Activated CD4-positive, alpha-beta T cell treated with anti-CD3 and anti-CD28 coated beads, Interleukin-2, amount 50 U/mL, for 1 hour (primary cell): ENCODE measurements at places on chromosomes 7 and 10.

- no peak for DNase-seq
Measured at GRCh38 chr7:35854311-35854710, 53.5 kb downstream of the SEPTIN7 start.

DNA sequence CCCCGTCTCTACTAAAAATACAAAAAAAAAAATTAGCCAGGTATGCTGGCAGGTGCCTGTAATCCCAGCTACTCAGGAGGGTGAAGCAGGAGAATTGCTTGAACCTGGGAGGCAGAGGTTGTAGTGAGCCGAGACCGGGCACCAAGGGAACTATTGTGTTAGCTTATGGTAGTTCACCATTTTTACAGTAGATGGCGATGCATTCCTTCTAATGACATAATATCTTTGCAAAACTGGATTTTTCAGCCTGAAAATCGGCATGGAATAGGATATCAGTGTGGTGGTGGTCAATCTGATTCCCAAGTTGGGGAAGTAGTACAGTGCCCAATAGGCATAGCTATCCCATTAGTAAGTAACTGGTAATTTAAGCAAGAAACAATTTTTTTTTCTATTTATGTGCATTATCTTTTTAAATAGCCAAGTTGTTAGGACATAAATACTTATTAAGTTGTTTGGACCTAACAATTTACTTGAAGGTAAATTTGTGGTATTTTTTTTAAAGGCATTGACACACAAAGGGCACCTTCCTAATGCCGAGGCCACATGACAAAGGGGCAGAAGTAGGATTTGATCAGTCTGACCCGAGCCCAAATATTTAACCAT, 17.6 kb upstream of the IMPDH1 start:
- DNase-seq: no peak

- no peak for DNase-seq
Measured at GRCh38 chr10:3141351-3142005, 31.1 kb downstream of the PITRM1 start.

GRCh38 chr7:93092757-93093370, 24.9 kb downstream of the SAMD9 start:
- no peak for DNase-seq

- no peak for DNase-seq
Measured at GRCh38 chr10:77692782-77693181, 55.2 kb upstream of the KCNMA1 start.

DNA sequence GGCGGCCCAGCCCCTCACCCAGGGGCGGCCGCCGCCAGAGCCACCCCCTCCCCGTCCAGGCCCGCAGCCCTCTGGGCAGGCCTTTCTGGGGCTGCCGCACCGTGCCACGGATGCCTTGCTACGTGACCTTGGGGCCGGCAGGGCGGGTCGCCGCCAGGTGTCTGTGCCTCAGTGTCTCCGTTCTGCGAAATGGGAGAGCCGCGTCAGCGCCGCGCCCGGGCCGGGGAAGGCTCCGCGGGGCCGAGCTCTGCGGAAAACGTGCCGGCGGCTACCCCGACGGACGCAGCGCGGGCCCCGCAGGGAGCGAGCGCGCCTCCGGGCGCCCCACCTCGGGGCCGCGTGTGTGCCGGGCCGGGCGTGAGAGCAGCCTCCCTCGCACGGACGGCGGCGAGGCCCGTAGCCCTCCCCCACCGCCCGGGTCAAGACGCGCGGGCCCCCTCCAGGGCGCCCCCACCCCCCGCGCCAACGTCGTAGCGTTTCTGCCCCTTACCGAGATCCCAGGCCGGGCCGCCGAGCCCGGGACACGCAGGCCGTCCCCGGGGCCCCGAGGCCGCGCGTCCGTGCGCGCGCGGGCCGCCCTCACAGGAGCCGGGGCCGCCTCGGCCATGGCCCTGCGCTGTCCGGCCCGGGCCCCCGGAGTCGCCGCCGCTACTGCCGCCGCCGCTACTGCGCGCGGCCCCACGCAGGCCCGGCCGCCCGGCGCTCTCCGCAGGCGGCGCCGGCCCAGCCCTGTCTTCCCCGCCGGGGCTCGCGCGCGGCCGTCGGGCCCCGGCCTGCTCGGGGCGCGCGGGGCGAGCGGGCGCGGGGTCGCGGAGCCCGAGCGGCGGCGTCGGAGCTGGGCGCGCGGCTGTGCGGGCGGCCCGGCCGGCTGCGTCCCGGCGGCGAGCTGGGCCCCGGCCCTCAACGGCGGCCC, 1.1 kb downstream of the ZNF777 start:
- no peak for DNase-seq

DNA sequence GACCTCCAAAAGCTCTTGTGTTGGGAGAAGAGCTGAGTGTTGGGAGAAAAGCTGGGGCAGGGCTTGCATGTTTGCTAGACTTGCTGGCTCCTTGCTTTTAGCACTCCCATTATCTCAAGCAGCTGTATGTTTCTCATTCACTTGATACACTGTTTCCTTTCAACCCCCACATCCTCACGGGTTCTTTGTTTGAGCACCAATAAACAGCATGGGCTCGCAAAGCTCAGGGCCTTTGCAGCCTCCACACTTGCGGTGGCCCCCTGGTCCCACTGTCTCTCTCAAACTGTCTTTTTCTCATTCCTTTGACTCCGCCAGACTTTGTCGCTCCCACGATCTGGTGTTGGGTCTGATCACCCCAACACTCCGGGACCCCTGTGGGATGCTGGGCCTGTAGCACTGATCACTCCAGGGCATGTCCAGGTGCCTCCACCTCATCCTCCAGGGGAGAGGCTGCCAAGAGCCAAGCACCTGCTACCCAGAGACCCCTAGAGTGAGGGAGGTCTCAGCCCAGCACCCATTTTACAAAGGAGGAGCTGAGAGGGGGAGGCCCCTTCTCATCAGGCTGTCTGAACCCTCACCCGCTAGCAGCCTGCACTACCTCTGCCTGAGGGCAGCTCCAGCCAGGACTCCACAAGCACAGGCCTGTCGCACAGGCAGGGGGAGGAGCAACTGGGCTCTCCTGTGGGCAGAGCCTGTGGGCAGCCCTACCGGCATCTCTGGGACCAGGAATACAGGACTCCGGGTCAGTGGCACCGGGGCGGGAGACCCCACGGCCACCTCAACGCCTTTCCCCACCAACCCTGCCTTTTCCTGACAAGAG, 49.1 kb upstream of the MSMB start:
- no peak for DNase-seq

- DNase-seq: no peak
Measured at GRCh38 chr10:84770824-84771223, 442.4 kb downstream of the CCSER2 start.

DNA sequence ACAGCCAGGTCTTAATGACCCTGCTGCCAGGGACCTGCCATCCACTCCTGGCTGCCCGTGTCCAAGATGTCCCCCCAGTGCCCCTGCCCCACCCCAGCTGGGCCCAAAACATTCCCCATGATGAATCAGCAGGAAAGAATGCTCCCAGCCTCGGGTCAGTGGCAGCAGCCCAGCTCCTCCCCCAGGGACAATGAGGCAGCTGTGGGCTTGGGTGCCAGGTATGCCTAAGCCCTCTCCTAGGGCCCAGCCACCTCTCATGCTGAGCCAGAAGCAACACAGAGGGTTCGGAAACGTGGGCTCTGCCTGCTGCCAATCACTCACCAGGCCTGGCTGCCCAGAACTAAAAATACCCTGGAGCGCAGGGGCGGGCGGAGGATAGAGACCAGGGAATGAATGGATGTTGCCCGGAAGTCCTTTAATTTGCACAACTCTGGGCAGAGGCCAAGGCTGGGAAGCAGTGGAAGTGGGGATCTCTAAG, 1.5 kb upstream of the LOXL4 start:
- DNase-seq: no peak

GRCh38 chr10:127940866-127941640, 34.1 kb downstream of the PTPRE start:
- DNase-seq: no peak

DNA sequence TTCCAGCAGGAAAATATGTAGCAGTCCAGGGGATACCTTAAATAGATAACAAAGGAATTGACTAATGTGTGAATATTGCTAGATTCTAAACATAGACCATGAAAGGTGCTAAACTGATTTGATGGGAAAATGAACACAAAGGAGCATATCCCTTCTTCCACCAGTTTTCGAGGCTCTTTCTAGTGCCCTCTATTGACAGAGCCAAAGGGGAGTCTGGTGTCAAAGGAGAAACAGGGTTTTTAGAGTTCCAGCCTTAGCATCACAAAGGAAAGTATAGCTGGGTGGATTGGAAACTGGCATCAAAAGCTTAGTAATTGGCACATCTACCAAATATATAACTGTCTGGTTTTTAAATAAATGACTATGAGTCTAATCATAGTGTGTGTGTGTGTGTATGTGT, 636.8 kb downstream of the ETV1 start:
- no peak for DNase-seq

GRCh38 chr10:123043409-123043925, 34.7 kb downstream of the ACADSB start:
- DNase-seq: peak; percentile 37

DNA sequence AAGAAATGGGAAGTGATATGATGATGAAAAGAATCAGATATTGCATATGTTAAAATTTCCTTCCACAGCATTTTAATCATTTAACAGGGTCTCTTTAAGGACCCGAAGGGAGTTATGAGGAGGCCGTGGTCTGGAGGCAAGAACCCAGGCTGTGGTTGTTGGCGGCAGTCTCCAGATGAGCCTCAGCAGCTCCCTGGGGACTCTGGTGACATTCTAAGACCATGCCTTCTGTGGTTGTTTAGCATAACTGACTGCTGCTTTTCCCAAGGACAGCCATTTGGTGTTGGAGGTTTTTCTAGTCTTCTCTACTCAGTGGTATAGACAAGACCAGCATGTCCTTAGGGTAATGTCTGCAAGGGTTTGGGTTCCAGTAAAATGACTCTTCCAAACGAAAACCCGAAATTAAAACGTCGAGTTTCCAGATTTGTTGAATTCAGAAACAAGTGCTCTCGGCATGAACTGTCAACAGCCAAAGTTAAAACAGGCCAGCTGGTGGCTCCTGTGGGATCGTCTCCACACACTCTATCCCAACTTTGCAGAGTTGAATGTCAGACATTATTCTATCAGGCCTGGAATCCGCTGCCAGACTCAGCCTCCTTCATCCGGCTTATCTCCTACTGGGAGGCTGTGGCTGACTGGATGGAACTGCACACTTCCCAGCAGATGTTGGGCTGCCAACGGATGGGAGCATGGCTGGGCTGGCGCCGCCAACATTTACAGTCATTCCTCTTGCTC, 183.1 kb downstream of the TAX1BP1 start:
- DNase-seq: no peak

DNA sequence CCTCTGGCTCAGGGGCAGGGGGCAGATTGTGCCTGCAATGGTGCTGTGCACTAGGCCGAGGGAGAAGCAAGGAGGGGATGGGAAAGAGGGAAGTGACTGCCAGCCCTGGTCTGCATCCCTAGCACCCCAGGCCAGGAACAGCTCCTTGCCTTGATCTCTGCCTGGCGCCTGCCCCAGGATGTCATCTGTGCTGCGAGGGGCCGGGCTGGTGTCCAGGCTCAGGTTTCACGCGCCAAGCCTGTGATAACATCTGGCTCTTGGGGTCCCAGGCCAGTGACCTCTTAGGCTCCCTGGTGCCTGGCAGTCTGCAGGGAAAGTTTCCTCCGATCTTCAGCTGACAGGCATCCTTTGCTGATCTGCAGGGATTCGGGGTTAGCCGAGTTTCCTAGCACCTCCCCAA, 193.5 kb upstream of the GPR26 start:
- DNase-seq: no peak

GRCh38 chr10:110241841-110242240, 34.4 kb downstream of the MXI1 start:
- no peak for DNase-seq

GRCh38 chr10:86535132-86535882, 13.7 kb upstream of the WAPL start:
- DNase-seq: peak; percentile 21

DNA sequence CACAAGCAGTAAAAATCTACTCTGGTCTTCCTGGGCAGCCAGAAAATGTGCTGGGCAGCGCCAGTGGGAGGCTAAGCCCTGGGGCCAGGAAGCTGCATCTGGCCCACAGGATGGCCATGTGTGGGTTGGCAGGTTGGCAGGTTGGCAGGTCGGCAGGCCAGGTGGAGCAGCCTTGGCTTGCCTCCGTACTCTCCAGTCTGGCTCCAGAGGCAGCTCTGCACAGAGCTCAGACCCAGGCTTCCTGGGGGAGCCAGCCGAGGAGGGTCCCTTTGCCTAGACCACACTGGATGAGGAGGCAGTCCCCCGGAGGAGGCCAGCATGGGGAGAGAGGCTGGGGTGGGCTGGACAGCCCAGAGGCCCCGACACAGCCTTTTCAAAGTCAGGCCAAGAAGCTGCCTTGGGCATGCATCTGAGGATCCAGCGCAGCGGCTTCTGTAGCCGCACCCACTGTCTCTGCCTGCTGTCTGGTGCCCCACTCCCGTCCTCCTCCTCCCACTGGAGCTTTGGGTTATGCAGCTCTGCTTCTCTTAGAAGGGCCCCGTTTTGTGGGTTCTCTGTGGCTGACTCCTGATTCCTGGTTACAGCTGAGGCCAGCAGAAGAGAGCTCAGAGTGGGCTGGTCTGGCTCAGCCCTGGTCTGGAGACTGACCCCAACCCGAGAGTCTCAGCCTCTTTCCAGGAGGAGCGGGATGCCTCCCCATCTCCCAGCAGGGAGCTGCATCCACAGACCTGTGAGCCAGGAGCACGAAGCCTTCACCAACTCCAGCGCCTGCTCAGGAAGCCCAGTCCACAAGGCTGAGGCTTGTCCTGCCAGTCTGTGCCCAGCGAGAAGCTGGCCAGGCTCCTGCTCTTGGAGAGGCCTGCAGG, 44.6 kb downstream of the CFAP46 start:
- no peak for DNase-seq

- no peak for DNase-seq
Measured at GRCh38 chr10:44083719-44084400, 301.0 kb downstream of the CXCL12 start.

DNA sequence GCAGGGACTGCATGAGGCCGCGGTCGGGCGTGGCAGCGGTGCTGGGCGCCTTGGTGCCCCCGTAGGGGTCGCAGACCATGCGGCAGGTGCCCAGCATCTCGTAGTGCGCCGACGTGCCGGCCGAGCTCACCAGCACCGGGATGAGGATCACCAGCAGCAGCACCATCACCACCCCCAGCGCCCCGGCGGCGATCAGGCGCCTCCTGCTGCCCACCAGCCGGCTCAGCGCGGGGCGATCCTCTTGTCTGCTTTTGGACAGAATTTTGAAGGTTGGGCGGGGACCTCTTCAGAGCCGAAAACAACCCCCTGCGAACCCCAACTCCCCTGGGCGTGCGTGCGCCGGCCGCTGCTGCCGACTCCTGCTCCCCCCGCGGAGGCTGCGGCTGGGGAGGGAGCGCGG, 779 bp downstream of the C1QL3 start:
- peak; percentile 1 for DNase-seq

DNA sequence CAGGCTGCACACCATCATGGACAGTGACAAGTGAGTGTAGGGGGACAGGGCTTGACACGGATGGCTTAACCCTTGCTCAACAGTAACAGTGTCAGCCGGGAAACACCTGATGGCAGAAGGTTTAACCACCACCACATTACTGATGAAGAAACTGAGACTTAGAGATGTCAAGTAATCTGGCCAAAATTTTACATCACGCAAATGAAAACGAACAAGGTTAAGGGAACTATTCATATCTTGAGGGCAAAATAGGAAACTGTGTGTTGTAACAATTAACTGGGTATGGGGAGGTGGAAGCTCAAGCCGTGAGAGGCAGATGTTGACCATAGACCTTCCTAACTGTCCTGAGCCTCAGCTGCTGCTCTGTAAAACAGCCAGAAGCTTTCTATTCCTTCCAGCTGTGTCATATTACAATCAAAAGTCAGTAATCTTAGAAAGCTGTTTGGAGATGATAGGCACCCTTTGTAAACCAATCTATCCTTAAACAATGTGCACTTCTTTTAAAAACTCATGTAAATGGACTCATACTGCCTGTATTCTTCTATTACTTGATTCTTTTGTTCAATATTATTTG, 68.4 kb downstream of the ABCC2 start:
- DNase-seq: no peak

GRCh38 chr10:13528875-13529713, at the start of gene BEND7:
Gene BEND7, minus strand, starts transcription at chr10:13529014. Its CDS starts 481 bp downstream, at chr10:13528533.
- DNase-seq: no peak
